Activated T-helper 17 cell treated with anti-CD3 and anti-CD28 coated beads, Interleukin-2, amount 50 U/mL, for 72 hours (primary cell): ENCODE measurements at places on chromosomes 16 and 17. TPM values are rescaled to one million over a fixed set of nuclear protein-coding genes. Genes with fewer than 3 reads are reported as not detected.

DNA sequence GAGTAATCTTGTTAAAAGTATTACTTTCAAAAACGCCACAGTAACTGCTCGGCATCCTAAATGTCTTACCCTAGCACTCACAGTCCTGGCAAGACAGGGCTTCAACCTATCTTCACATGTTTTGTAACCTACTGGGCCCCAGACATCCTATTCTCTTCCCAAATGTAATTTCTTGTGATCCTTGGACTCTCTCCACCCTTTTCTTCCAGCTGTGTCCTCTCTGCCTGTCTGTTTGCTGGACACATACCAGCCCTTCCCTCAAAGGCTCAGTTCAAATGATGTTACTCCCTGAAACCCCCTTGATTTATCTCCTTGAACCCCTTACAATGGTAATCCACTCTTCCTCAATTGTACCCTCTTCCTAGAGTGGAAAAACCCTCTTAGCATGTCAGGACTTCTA lies 60.1 kb upstream of the CNEP1R1 start:
- ATAC-seq: no peak

The ACE gene
- 0.61 TPM for total RNA-seq

The CTRB1 gene
- not detected for total RNA-seq

The FNDC8 gene
- total RNA-seq: not detected

GRCh38 chr17:76671912-76672262 lies 28.3 kb upstream of the ST6GALNAC1 start:
- no peak for ATAC-seq

GRCh38 chr17:57902117-57902799 lies 52.4 kb upstream of the MRPS23 start:
- ATAC-seq: peak; percentile 56

The ASB16 gene
- total RNA-seq: 0.22 TPM

DNA sequence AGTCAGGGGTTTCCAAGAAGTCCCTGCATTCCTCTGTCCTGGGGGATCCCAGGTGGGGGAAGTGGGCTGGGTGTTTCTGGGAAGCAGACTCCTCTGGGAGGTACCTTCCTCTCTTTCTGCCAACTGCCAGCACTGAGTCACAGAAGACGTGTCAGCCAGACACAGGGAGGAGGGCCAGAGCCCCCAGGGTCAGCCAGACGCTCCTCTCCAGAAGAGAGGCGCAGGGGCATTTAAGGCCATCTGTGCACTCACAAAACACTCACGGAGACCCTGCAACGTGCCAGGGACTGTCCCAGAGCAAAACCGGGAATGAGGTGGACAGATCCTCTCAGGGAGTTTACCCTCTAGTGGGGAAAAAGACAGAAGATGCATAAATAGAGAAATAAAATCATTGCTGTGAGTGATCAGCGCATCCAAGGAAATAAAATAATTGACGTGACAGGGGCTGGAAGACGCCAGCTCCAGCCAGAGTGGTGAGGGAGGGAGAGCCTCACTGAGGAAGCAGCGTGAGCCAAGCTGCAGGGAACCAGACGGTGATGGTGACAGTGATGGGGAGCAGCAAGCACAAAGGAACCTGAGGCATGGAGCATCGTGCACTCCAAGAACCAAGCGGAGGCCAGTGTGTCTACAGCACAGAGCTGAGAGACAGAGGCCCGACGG lies 105.4 kb downstream of the ZNF423 start:
- ATAC-seq: no peak

DNA sequence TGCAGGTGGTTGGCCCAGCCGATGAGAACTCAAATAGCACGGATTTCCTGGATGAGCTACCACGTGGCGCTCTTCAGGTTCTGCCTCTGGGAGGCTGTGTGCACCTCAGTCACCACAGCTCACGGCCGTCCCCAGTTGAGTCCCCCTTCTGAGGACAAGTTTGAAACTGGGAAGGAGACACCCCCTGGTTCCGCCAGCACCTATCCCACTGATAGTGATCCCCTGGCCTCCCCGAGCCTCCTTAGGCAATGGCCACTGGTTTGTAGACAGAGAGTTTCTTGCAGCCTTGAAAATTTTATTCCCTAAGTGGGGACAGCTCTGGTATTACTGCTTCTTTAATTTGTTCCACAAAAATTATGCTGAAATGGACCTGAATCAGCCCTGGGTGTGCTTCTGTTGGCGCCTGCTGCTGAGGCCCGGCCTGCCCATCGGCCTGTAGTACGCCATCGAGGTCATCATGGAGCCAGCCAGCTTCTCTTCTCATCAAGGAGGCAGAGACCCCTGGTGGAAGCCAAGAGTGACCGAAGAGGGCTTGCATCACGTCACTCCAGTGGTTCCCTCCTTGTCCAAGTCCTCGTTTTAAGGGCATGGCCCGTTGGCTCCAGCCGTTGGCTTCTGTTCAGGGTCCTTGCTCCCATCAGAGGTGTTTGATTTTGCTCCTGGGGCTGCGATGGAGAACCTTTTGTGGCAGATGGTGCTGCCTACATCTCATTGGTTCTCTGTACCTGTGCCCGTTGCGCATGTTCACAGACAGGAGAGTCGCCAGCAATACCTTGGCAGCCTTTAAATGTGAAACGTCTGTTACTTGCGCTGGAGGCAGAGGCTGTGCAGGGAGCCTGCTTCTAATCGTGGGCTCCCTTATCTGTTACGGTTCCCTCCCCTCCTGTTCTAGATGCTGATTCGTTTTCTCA lies 9.3 kb downstream of the SMCR8 start:
- ATAC-seq: no peak

GRCh38 chr16:88010968-88011483 lies 59.8 kb downstream of the BANP start:
- no peak for ATAC-seq

DNA sequence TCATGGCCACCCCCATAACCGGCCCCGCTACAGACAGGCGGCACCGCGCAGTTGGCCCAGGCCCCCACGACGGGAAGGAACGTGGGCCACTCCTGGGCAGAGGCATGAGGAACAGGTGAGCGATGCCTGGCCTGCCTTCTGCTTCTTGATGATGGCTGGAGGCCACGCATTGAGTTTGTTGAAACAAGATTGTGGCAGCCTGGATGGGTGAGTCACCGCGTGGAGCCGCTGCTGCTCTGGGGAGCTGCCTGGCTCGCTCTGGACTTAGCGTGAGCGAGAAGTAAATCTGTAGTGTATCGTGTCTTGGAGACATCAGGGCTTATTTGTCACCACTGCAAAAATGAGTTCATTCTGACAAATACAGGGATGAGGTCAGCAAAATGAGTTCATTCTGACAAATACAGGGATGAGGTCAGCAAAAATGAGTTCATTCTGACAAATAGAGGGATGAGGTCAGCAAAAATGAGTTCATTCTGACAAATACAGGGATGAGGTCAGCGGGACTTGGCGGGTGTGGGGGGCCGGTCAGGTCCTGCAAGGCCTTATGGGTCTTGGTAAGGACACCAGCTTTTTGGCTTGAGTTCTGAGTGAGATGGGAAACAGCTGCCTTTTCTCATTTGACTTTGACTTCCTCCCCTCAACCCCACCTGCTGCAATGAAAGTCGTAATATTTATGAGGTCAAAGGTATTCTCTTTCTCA lies 93.0 kb downstream of the SEC14L1 start:
- ATAC-seq: peak; percentile 94

DNA sequence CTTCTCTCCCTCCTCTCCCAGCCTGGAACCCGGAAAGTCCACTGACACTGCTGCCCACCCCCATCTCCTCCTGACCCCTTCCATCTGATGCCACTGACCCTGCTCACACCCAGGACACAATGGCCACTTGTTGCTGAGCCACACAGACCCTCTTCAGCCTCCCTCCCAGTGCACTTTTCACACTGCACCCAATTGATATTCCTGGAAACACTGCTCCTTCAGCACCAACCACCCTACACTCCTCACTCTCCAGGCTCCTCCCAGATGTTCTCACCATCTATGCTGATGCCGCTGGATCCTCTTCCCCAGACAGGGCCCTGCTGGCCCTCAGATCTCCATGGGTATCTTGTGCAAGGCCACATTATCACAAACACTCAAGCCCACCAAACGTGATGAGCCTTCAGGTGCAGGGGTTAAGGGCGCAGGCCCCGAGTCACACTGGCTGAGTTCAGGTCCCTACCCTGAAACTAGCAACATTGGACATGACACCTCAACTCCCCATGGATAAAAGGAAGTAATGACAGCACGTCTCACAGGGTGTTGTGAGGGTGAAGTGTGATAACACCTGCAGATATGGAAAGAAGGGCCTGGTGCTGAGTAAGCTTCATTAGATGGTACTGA lies 238.1 kb downstream of the ZNF423 start:
- ATAC-seq: no peak

The CLEC18B gene
- 1.2 TPM for total RNA-seq

The CLDN7 gene
- 0.52 TPM for total RNA-seq

GRCh38 chr17:79269620-79270019 lies 195.0 kb downstream of the ENGASE start:
- ATAC-seq: no peak

The BORCS6 gene
- 7.0 TPM for total RNA-seq

GRCh38 chr16:48870141-48870540 lies 260.2 kb upstream of the N4BP1 start:
- ATAC-seq: no peak

GRCh38 chr17:74645010-74645409 lies 21.5 kb upstream of the CD300E start:
- no peak for ATAC-seq

DNA sequence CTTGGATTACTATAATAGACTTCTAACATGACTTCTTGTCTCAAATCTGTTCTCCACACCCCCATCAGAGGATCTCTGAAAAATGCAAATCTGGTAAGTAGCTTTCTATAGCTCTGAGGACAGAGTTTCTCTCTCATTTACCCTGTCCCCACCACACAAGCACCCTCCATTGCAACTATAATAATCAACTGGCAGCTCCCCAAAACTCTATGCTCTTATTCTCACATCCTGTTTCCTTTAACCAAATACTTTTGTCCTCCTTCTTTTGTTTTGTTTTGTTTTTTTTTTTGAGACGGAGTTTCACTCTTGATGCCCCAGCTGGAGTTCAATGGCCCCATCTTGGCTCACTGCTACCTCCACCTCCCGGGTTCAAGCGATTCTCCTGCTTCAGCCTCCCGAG lies 73.4 kb downstream of the HELZ start:
- no peak for ATAC-seq

The CRYBA1 gene
- not detected for total RNA-seq

The NFE2L1 gene
- 77.7 TPM for total RNA-seq

The PNMT gene
- not detected for total RNA-seq

The DHRS7C gene
- not detected for total RNA-seq

DNA sequence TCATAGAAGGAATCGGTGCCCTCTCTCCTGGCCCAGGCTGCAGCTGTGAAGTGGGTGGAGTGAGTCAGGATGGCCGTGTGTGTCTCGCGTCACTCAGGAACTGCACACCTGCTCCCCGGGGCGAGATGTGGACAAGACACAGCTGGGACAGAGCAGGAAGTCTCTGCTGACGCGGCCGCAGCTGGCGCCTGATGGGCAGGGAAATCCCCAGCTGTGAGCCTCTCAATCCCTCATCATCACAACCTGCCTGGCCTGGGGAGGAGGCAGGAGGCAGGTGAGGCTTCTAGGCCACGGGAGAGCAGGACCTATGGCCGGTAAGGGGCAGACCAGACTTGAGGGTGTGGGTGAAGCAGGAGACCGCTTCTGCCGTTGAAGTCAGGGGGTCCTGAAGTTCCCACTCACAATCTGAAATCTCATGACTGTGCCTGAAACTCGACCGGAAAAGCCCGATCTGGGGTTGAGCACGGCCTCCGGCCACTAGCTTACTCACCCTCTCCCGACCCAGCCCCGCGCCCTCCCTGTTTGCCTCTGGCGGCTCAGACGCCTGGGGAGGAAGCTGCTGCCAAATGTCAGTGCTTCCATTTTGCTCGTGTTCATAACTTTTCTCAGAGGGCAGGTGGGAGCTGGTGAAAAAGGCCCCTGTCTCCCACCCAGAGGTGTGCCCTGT lies 1.1 kb upstream of the TRPV3 start:
- ATAC-seq: peak; percentile 90

The SPN gene
- 137 TPM for total RNA-seq

DNA sequence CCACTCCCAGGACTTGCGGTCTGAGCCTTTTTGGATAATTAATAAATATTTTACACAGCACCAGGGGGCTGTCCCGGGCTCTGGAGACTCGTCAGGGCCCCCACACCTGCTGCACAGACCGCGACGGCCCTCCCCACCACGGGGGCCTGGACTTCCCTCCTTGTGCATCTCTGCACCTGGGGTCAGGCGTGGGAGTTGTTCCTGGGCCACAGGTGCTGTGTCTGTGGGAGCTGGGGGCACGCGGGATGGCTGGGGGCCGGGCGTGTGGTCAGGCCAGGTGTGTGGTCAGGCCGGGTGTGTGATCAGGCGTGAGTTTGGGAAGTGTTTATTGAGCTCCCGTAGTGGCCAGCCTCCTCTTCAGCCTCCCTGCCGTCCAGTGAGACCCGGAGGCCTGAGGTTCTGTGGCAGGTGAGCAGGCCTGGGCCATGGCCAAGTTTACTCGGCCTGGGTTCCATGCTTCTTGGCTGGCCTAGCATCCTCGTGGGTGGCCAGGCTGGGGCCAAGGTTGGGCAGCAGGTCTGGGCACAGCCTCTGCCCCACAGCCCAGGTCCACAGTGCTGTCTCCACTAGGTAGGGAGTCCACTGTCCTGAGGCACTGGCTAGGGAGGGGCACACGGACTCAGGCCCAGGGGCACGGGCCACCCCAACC lies 1.9 kb upstream of the STUB1 start:
- no peak for ATAC-seq

GRCh38 chr16:67884684-67885083 lies at the start of gene NRN1L:
TSS of gene NRN1L (plus strand) at chr16:67884885. CDS start at chr16:67884904, 19 bp downstream.
- ATAC-seq: no peak

The CLEC19A gene
- not detected for total RNA-seq

The RPH3AL gene
- total RNA-seq: 1.9 TPM

DNA sequence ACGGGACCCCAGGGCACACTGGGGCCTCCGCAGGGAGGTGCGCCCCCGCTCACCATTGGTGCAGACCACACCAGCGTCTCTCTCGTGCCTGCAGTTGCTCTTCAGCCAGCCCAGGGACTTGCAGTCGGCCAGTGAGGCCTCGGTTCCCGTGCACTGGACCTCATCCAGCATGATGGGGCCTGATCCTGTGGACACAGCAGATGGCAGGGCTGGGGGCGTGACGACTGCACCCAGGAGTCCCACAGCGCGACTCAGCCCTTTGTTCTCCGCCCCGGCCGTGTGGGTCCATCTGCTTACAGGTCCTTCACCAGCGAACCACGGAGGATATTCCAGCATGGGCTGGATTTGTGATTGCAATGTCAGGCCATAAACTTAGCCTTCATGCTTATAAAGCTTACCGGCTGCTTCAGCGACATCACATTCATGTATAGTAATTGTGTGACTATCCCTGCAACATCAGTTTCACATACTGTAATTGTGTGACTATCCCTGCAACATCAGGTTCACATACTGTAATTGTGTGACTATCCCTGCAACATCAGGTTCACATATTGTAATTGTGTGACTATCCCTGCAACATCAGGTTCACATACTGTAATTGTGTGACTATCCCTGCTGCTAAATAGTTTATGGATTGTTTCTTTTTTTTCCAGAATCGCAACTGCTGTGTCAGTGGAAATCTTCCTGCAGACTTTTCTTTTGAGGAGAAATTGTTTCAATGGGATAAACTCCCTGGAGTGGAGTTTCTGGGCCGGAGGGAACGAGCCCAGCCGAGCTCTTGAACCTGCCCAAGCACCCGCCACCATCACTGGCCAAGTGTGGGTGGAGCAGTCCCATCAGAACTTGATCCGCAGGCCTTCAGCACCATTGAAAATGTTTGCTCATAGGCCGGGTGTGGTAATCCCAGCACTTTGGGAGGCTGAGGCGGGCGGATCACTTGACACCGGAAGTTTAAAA lies 4.8 kb downstream of the LGALS3BP start:
- ATAC-seq: no peak

The ITGB3 gene
- 0.11 TPM for total RNA-seq

GRCh38 chr16:4077174-4077649 lies 39.0 kb downstream of the ADCY9 start:
- peak; percentile 78 for ATAC-seq

- no peak for ATAC-seq
Measured at GRCh38 chr16:75086281-75086680, 30.3 kb downstream of the LDHD start.

The CD300LB gene
- not detected for total RNA-seq

The SLC6A2 gene
- total RNA-seq: not detected
